ENCODE measurements at places on chromosomes 11 and 22.

DNA sequence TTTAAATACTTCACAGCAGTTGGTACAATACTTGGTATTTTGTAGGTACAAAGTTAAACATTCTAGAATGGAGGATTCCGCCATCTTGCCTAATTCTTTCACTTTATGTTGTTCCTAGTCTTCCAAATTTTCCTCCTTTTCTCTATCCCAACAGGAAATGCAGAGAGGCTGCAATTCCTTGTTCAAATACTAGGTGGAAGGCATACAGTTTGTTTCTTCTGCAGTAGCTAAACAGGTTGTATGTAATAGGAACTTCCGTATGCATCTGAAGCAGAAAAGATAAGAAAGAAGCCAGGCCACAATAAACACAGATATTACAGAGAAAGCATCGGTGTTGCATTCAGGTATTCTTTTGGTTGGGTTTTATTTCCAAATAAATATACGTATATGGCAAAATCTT is 186.4 kb upstream of the MTMR2 start:
- H3K4me1 ChIP-seq = no peaks in the 10 kb centered on the region
- no peak overlapping the region for H3K27ac ChIP-seq
- no peaks in the 10 kb centered on the region for H3K36me3 ChIP-seq
- no peak for DNase-seq

DNA sequence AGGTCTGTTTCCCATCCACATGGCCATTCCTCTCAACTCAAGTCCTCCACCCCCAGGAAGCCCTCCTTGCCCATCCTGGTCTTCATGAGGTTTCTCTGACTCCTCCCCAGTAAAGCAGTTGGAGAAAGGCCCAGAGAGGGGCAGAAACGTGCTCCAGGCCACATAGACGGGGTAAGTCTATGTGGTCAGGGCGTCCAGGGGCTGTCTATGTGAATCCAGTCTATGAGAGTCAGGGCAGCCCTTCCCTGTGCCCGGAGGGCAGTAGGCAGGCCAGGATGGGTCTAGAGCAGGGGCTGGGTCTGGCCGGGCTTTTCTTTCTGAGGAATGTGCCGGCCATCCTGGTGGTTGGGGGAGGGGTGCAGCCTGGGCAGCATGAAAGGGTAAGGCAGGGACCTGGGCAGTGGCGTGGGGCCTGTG is 11.7 kb downstream of the GUCD1 start:
- no peak overlapping the region for H3K4me3 ChIP-seq
- H3K27me3 ChIP-seq = no peaks in the 10 kb centered on the region
- H3K36me3 ChIP-seq = peaks cover 83% of the 10 kb centered on the region
- H3K27ac ChIP-seq = no peak overlapping the region
- no peaks in the 10 kb centered on the region for H3K4me1 ChIP-seq

DNA sequence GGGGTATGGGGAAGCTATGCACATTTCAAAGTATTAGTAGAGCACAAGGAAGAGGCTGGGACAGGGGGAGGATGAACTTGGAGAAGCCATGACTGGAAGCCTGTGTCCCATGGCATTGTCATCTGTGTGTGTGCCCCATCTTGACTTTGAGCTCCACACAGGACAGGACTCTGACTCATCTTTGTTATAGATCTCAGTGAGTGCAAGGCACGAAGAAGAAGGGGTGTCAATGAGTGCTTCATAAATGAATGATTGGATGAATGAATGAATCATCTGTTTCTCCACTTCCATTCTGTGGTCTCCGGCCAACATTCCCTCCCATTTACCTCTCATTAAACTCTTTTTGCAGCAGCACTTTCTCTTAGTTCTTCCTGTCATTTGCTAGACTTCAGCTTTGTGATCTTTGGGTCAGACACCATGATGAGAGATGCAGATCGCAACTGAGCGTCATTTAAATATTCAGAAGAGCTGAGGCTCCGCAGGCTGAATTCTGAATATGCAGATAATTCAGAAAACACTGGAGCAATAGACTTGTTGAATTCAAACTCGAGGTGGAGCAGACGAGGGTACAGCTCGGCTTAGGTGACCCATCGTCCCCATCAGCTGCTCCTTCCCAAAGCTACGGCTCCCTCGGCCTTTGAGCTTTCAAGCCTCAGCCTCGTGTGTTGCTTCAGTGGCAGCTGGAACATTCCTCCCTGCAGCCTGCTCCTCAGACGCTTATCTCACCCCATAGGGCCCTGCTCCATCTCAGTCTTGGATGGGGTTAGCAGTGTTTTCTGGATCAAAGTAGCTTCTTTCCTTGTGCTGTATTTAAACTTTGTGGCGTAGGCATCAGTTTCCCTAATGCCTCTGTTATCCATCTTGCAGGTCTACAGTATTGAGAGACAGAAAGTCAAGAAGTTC is 30.8 kb downstream of the APOL3 start:
- no peak overlapping the region for H3K4me3 ChIP-seq
- H3K36me3 ChIP-seq = no peaks in the 10 kb centered on the region
- no peaks in the 10 kb centered on the region for H3K4me1 ChIP-seq
- no peaks in the 10 kb centered on the region for H3K27me3 ChIP-seq
- no peak overlapping the region for H3K27ac ChIP-seq
- DNase-seq = no peak

- no peaks in the 10 kb centered on the region for H3K36me3 ChIP-seq
- DNase-seq = peak; percentile 51
- H3K4me3 ChIP-seq = no peak overlapping the region
Measured at GRCh38 chr11:133078591-133079404, 453.5 kb downstream of the OPCML start.

DNA sequence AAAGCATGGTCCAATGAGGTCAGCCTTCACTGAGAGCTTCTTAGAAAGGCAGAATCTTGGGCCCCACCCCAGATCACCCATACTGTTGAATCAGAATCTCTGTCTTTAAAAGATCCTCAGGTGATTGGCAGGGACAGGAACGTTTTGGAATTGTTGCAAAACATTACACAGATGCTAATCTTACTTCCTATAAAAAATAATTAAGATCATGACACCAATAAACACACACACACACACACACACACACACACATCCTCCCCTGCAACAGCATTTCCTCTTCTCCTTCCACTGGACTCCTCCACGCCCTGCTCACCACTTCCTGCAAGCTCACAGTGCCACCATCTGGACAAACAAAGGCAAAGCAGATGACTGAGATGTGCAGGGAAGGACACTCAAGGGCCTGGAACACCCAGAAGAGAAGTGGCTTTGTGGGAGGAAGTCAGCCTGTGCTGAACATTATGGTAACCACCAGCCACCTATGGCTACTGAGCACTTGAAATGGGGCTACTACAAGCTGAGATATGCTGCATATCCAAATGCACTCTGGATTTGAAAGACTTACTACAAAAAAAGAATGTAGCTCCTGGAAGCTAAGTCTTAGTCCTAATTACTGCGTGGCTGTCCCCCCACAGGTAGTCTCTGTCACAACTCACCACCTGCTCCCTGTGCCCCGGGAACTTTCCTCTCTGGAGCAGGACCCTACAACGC is 65.6 kb downstream of the BTG4 start:
- H3K27ac ChIP-seq = no peak overlapping the region
- peaks cover 3% of the 10 kb centered on the region for H3K27me3 ChIP-seq
- peak; percentile 85 for DNase-seq

DNA sequence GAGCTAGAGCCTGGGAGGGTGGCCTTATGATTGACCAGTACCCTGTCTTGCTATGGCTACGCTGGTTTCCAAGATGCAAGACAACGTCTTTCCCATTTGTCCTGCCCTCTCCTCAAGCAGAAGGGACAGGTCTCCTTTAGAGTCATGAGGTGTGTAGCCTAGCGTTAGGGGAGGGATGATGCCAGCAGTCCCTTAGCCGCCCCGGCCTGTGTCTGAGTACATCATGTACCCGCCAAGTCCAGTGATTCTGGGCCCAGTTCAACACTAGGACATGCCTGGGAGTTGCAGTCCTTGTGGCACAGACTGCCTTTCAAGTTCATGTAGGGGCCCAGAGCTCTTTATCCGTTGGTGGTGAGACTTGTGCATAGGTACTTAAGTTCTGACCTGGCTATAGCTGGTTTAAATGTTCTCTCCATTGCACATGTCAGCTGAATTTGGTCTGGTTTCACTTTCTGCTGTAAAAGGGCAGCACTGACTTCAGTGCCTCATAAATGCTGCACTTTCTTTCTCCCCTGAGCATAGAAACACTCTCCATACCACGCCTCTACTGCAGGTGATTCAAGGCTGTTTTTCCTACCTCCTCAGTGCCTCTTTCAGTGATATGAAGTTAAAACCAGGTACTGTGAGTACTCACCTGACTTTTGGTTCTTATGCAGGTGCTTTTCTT is 151.1 kb downstream of the METTL15 start:
- no peak overlapping the region for H3K27ac ChIP-seq
- no peaks in the 10 kb centered on the region for H3K36me3 ChIP-seq
- DNase-seq = no peak
- no peak overlapping the region for H3K4me3 ChIP-seq
- H3K4me1 ChIP-seq = no peaks in the 10 kb centered on the region

GRCh38 chr22:30859714-30860095 is 108.9 kb downstream of the MORC2 start:
- no peaks in the 10 kb centered on the region for H3K4me1 ChIP-seq
- H3K27me3 ChIP-seq = no peaks in the 10 kb centered on the region
- no peak overlapping the region for H3K27ac ChIP-seq
- no peak overlapping the region for H3K4me3 ChIP-seq
- DNase-seq = no peak
- no peaks in the 10 kb centered on the region for H3K36me3 ChIP-seq

- H3K27me3 ChIP-seq = no peaks in the 10 kb centered on the region
- peaks cover 33% of the 10 kb centered on the region for H3K4me1 ChIP-seq
- peak overlapping the region; percentile 60 for H3K4me3 ChIP-seq
- peaks cover 13% of the 10 kb centered on the region for H3K36me3 ChIP-seq
Measured at GRCh38 chr22:31496735-31497146, 405 bp downstream of the SFI1 start.

DNA sequence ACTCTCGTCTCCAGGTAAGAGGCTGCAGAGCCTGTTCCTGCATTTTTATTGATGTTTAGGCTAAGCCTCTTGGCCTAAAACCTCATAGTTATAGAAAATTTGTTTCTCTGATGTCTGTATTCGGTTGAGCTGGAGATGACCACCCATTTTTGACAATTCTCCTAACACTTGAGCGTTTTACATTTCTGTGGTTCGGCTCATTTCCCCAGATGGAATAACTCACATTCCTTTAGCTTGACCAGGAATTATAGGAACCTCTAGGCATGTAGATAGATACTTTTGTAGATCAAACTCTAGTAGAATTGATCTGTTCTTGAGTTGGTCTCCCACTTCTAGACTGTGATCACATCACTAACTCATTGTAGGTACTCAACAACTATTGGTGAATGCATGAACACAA is 172.6 kb upstream of the CADM1 start:
- DNase-seq = no peak
- no peaks in the 10 kb centered on the region for H3K36me3 ChIP-seq
- H3K27me3 ChIP-seq = peaks cover 10% of the 10 kb centered on the region
- H3K4me3 ChIP-seq = no peak overlapping the region
- no peaks in the 10 kb centered on the region for H3K4me1 ChIP-seq

DNA sequence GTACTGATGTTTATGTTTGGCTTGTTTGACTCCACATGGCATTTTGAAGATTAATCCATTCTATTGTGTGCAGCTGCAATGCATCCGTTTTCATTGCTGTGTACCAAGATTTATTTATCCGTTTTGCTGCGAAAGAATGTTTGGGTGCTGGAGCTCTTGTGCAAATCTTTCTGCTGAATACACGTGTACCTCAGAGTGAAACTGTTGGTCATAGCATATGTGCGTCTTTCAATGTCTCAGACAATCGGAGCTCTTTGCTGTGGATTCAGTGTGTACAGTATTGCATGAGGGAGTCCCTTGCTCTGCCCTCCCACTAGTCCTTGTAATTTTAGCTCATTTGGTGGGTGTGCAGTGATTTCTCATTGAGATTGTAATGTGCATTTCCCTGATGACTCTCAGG is 545.4 kb downstream of the TBC1D22A start:
- H3K4me3 ChIP-seq = no peak overlapping the region
- no peaks in the 10 kb centered on the region for H3K36me3 ChIP-seq
- H3K4me1 ChIP-seq = no peaks in the 10 kb centered on the region

DNA sequence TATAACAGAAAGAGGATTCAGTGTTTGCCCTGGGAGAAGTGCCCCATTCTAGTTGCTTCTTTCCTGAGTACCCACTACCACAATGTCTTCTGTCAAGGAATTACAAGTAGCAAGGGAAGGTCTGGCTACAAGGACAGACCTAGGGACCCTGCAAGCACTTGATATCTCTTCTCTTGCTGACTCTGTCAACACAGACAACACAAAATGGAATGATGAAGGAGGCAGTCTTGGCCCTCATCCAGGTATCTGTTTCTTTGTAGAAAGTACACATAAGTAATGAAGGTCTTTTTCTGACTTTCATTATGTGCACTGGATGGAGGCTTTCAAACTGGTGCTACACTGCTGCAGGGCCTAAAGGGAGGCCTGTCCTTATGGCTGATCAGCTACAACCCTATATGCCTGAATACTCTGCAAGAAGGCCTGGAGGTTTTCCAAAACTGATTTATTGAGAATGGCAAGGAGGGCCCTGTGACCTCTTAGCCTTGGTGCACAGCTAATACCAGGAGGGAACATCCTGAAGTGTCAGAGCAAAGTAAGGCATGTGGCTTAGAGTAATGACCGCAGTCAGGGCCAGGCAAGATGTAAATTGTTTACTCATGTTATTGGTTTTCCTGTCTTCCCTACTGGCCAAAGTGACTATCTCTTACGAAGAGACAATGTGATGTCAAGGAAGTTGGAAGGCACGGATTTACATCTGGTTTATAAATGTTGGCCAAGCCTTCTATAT is 31.2 kb downstream of the GAB2 start:
- peak overlapping the region; percentile 13 for H3K27ac ChIP-seq
- H3K4me1 ChIP-seq = peaks cover 11% of the 10 kb centered on the region
- peaks cover 66% of the 10 kb centered on the region for H3K36me3 ChIP-seq
- no peak for DNase-seq
- no peak overlapping the region for H3K4me3 ChIP-seq

- H3K27ac ChIP-seq = no peak overlapping the region
- H3K4me1 ChIP-seq = no peaks in the 10 kb centered on the region
- no peaks in the 10 kb centered on the region for H3K27me3 ChIP-seq
- H3K36me3 ChIP-seq = no peaks in the 10 kb centered on the region
Measured at GRCh38 chr11:95556342-95557163, 233.0 kb downstream of the FAM76B start.

DNA sequence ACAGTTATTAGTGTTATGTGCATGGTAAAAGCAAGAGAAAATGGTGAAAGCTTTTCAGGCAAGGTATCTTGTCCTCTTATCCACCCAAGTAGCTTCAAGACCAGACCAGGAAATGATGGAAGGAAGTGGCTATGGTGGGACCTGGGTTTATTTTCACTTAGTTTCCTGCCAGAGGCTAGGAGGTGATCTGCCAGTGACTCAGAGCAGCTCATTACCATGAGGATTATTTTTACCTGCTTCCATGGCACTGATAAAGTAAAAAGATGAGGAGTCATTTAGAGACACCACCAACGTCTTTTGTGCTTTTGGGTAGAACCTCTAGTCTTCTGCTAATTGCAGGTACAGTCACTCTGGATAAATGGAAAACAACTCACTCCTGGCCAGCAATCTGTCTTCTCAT is 339.9 kb upstream of the KIRREL3 start:
- H3K4me3 ChIP-seq = no peak overlapping the region
- no peaks in the 10 kb centered on the region for H3K27me3 ChIP-seq
- DNase-seq = no peak
- H3K36me3 ChIP-seq = no peaks in the 10 kb centered on the region
- no peak overlapping the region for H3K27ac ChIP-seq
